ENCODE measurements at places on chromosomes 6 and 20.
A peak's percentile ranks its signal among the peaks of the same experiment; 100 is the strongest.

DNA sequence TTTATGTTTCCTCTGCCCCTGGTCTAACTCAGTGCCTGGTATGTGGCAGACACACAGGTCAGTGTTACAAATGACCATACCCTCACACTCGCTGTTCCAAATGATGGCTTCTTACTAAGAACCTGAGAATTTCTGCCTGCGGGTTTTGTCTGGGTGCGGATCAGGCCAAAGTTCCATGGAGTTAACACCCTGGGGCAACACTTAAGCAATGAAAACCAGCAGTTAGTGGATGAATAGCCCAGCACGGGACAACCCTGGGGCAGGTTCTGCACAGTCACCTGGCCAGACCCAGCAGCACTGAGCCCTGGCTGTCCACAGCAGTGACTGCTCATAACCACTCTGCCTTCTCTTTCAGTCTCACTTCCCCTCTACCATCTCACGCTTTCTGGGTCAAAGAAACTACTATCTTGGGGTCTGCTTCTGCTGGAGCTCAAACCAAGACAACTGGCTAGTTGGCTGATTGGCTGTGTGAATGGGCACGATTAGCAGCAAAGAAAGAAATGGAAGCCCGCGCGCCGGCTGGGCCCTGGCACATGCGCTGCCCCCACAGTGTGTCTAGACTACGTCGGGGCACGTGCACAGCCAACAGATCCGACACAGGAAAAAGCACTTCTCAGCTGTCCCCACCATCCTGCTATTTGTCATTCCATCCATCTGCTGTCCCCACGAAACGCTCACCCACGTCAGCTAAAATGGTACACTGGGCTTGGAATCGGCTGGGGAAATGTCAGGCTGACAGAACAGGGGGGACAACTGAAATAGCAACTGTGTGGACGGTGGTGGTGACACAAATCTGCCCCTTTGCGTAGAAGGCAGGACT lies 36.6 kb downstream of the MGME1 start:
- no peak for DNase-seq

GRCh38 chr20:62989201-62989601 lies 17.6 kb downstream of the BHLHE23 start:
- DNase-seq, result peak; percentile 67

DNA sequence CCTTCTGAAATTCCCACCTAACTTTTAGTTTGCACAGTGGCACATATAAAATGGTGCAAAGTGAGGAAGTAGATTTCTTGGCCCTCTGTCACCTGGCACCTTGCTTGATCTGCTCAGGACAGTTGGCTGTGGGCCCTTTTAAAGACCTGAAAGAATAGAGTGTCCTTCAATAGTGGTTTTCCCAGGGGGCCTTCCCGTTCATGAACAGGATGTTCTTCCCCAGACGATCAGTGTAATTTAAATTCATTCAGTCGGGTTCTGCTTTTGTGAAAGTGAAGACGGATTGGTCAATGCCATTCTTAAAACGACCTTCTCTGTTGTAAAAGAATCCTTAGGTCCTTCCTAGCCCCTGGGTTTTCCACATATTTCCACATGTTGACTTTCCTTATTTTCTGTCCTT lies 178.5 kb downstream of the SASH1 start:
- DNase-seq, result no peak

- no peak for DNase-seq
Measured at GRCh38 chr6:26597821-26598220, 1.1 kb downstream of the ABT1 start.

GRCh38 chr6:14789996-14790395 lies 455.9 kb upstream of the JARID2 start:
- no peak for DNase-seq

DNA sequence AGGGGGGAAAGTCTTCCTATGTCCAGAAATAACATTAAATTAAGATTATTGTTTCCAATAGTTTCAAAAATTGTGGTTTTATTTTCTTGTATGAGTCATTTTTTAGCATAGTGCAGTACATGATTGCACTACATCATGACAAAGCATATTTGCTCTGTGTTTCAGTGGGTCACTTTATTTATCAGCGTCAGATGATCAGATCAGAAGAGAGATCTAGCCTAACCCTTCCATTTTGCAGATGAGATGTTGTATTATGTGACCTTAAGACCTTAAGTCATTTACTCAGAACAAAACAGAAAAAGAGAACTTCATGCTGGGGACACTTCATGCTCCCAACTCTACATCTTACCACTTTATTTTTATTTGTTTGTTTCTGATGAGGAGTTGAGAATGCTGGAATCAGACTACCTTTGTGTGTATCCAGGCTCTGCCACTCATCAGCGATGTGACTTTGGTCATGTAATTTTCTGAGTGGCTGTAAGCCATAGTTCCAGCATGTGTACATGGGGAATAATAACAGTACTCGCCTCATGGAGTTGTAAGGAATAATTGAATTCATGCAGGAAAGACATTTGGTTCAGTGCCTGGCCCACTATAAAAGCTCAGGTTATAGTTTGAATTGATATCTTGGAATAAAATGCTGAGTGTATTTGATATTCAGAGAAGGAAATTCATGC lies 13.5 kb downstream of the EYA4 start:
- DNase-seq, result no peak

DNA sequence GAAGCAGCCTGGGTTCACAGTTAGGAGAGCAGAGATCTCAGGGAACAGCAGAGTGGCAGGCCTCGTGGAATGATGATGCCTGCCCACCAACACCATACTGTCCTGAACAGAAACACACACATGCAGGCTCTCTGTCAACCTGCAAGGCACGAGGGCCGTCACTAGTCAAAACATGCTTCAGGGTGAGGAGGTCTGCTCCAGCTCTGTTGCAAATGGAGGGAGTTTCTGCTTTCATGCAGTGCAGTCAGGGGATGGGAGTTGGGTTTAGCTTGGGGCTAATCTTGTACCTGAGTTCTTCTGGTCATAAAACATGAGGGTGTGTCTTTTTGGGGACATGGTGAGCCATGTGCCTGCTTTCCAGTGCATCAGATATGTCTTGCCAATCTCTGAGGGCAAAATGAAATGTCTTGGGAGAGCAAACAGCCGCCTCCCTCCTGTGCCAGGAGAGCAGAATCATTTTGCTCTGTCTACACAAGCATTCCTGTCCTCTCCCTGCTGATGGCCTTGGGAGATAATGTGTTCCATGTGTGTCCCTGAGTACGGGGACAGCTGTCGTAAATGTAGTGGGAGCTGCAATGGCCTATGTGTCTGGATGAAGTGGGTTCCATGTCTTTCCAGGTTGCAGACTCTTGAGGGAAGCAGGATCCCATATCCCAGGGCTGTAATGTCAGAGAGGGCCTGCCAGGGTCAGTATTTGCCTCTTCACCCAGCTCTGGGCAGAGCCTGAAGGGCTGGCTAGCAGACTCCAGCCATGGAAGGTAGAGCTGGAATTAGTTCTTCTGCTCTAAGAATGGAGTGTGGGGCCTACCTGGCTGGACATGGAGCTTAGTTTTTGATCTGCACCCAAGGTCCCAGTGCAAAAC lies 40.6 kb downstream of the MAFB start:
- DNase-seq, result no peak

DNA sequence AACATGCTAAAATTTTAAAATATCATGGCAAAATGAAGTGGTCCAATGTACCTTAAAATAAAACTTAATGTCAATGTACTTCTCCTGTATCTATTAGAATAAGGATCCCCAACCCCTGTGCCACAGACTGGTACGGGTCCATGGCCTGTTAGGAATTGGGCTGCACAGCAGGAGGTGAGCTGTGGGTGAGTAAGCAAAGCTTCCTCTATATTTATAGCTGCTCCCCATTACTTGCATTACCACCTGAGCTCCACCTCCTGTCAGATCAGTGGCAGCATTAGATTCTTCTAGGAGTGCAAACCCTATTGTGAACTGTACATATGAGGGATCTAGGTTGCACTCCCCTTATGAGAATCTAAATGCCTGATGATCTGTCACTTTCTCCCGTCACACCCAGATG lies 86.0 kb downstream of the SLC16A10 start:
- no peak for DNase-seq

- DNase-seq, result peak; percentile 13
Measured at GRCh38 chr20:43774754-43775153, 48.0 kb upstream of the GTSF1L start.

GRCh38 chr6:157748839-157749571 lies 74.0 kb upstream of the SNX9 start:
- no peak for DNase-seq

DNA sequence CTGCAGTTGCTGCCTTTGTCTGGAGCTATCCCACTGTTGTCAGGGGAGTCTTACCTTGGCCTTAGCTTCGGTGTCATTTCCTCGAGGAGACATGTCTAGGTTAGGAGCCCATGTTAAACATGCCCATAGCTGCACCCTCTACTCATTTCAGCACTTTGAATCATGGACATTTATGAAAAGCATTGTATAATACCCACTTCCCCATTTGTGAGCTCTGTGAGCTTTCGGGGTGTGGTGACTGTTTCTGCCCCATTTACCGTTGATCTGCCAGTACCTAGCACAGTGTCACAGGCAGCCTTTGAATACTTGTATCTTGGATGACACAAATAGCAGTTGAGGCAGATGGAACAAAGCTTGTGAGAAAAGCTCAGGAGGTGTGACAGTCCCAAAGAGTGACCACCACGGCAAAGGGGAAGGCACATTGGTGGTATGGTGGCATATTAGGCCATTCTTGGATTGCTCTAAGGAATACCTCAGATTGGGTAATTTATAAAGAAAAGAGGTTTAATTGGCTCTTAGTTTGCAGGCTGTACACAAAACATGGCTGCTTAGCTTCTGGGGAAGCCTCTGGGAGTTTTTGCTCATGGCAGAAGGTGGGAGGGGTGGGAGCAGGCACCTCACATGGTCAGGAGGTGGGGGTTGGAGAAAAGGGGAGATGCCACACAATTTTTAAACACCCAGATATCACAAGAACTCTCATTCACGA lies 42.0 kb downstream of the JARID2 start:
- DNase-seq, result no peak

Measured in activated CD8-positive, alpha-beta T cell treated with anti-CD3 and anti-CD28 coated beads for 36 hours (primary cell).